Activated CD8-positive, alpha-beta T cell treated with anti-CD3 and anti-CD28 coated beads for 36 hours (primary cell): ENCODE measurements at places on chromosomes 11 and 22. TPM values are rescaled to one million over a fixed set of nuclear protein-coding genes. Genes with fewer than 3 reads are reported as not detected.
A peak's percentile ranks its signal among the peaks of the same experiment; 100 is the strongest.

DNA sequence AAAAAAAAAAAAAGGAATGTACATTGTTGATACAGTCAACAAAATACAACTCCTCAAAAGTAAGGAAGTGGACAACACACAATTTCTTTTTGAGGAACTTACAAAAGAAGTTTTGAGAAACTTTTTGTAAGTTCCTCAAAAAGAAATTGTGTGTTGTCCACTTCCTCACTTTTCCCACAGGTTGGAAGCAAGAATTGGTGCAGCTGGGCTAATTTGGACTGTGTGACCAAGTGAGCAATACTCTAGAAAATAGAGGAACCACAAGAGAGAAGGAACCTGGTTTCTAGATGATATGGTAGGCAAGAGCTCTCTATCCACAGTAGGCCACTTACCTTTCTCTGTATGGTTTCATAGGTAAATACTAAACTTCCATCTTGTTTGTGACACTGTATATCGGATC, 1053.8 kb downstream of the LRRC4C start:
- DNase-seq, result no peak

DNA sequence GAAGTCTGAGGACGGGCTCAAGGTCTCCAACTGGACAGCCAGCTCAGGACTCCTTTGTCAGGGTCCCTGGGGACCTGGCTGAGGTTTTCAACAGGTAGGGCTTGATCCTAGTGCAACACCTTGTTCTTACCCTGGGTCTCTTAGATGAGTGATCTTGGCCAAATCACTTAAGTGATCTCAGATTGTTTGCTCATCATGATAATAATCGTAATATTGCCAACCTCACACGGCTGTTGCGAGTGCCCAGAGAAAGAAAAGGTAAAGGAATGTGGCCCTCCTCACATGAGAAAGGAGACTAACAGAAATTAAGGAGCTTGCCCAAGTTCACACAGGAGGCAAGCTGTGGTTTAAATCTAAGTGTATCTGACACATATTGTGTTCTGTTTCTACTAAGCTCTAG, 28.5 kb downstream of the POU2AF3 start:
- no peak for DNase-seq

FAM181B gene
- not detected for total RNA-seq

DNA sequence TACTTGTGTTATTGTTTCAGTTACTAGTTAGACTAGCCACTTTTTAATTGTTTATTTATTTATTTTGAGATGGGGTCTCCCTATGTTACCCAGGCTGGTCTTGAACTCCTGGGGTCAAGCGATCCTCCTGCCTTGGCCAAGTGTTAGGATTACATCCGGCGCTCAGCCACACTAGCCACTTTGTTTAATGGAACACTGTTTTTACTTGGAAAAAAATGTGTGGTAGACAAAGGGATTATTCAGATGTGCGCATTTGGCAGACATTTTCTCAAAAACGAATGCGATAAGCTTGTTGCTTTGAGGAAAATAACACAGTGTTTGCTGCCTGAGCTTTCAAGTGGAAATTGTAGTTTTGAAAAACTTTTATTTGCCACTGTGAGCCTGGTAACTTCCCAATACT, 51.0 kb downstream of the CTNND1 start:
- no peak for DNase-seq

- DNase-seq, result peak; percentile 58
Observed at GRCh38 chr11:107563702-107564101, 1.8 kb downstream of the ALKBH8 start.

DNA sequence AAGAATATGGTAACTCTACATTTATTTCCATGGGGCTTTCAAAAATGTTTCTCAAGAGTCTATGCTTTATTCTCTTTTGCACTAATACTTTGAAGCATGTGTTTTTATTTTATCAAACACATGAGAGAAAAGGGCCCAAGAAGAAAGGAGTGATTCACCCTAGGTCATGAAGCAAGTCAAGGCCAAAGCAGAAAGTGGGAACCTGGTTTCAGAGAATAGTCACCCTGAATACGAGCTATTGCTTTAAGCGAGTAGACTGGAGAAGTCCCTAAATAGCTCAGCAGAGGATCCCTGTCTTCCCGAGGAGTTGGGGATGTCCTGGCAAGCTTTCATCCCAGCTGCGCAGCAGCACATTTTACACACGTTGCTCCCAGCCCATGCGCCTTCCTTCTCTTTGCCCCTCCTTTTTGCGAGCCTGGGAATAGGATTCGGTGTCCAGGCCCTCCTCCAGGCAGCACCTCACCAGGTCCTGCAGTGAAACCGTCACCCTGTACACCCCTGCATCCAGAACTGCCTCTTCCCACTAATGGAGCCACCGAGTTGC, 19.1 kb downstream of the MPEG1 start:
- DNase-seq, result no peak

MPZL3 gene
- total RNA-seq, result 51.7 TPM

UEVLD gene
- 13.9 TPM for total RNA-seq

GRCh38 chr11:72626414-72626936, 47.7 kb downstream of the PDE2A start:
- DNase-seq, result no peak

DNA sequence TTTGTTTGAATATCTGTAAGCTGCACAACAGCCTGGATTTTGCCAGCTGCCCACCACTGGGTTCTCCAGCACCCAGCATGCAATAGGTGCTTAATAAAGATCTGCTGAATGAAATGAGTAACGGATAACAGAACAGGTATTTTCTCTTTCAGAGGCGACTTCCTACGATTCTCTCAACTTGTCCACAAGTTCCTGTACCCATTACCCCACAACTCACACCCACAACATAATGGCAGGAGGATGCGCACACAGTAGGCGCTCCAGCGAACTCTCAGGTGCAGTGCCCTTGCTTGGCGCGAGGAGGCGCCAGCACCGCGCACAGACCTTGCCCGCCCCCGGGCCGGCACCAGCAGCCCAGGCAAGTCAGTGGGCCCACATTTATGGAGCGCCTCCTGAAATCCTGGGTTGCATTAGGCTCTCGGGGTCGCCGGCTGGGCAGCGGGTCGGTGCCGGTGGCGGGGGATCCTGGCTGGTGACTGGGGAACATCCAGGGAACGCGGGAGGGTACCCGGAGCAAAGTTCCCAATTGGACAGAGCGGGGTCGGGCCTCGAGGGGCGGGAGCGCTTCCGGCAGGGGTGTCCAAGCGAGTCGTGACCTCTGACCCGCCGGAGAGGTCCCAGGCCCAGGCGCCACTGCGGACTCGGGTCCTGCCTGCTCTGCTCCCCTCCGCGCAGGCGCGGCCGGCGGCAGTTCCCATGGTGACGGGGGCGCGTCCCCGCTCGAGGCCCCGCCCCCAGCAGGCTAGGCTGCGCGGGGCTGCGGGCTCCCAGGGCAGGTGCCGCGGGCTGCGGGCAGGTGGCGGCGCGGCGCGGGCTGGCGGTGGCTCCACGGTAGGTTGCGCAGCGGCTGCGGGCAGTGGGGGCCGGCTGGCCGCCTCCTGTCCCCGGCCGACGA, at the start of gene KIAA1671:
Gene KIAA1671 (plus strand): TSS at position 775 of the 895 bp plus-strand sequence. CDS start 75,284 bp downstream, outside the sequence.
- peak; percentile 81 for DNase-seq

OTOG gene
- total RNA-seq, result not detected
